SK-MEL-5 (cell line): ENCODE measurements at places on chromosomes 16 and 17. TPM values are rescaled to one million over a fixed set of nuclear protein-coding genes. Genes with fewer than 3 reads are reported as not detected.

Gene TEX19
- total RNA-seq, result 0.05 and 0.19 TPM in 2 replicates

Gene TBC1D3L
- total RNA-seq, result 1.9 and 2.0 TPM in 2 replicates

Gene MT1A
- total RNA-seq, result not detected in 2 replicates

Gene SCARF1
- 0.11 and 0.16 TPM in 2 replicates for total RNA-seq

Gene FKBP10
- 236 and 244 TPM in 2 replicates for total RNA-seq

Gene MT4
- total RNA-seq, result not detected in 2 replicates

Gene SLC5A11
- 0.05 TPM in 1 of 2 replicates, not detected in the other for total RNA-seq

Gene TBX2
- 25.2 and 27.7 TPM in 2 replicates for total RNA-seq

Gene GPR179
- 0.05 and 0.11 TPM in 2 replicates for total RNA-seq

Gene MAP3K14
- 1.3 TPM in 2 replicates for total RNA-seq

Gene ALDH3A1
- 0.63 TPM in 1 of 2 replicates, not detected in the other for total RNA-seq

Gene EPN3
- total RNA-seq, result 0.03 TPM in 1 of 2 replicates, not detected in the other

Gene NPIPA7
- total RNA-seq, result 2.8 and 6.7 TPM in 2 replicates

Gene TMEM238L
- not detected in 2 replicates for total RNA-seq

Gene MILR1
- not detected in 2 replicates for total RNA-seq

Gene CDC42EP4
- 16.6 and 18.9 TPM in 2 replicates for total RNA-seq

Gene C17orf113
- total RNA-seq, result 0.40 and 0.85 TPM in 2 replicates

Gene CTRB1
- total RNA-seq, result not detected in 2 replicates

Gene PTGES3L
- total RNA-seq, result 0.42 TPM in 1 of 2 replicates, not detected in the other

Gene SRL
- not detected in 2 replicates for total RNA-seq

Gene TBC1D3H
- total RNA-seq, result not detected in 2 replicates

Gene OR4D1
- not detected in 2 replicates for total RNA-seq

Gene NPIPB9
- total RNA-seq, result 0.16 and 1.9 TPM in 2 replicates

Gene SPATA22
- total RNA-seq, result not detected in 2 replicates

Gene KCNJ18
- not detected in 2 replicates for total RNA-seq

Gene PERCC1
- total RNA-seq, result not detected in 2 replicates

Gene OTOA
- 0.27 TPM in 1 of 2 replicates, not detected in the other for total RNA-seq

Gene AMZ2
- total RNA-seq, result 221 and 235 TPM in 2 replicates

Gene UTS2R
- total RNA-seq, result not detected in 2 replicates

Gene CD19
- total RNA-seq, result not detected in 2 replicates

Gene OR1F1
- total RNA-seq, result 0.21 TPM in 1 of 2 replicates, not detected in the other

Gene KRTAP2-2
- not detected in 2 replicates for total RNA-seq
